ENCODE measurements at places on chromosomes 13 and 19.

GRCh38 chr13:57017357-57017756 lies 123.4 kb upstream of the PRR20A start:
- no peak for DNase-seq

DNA sequence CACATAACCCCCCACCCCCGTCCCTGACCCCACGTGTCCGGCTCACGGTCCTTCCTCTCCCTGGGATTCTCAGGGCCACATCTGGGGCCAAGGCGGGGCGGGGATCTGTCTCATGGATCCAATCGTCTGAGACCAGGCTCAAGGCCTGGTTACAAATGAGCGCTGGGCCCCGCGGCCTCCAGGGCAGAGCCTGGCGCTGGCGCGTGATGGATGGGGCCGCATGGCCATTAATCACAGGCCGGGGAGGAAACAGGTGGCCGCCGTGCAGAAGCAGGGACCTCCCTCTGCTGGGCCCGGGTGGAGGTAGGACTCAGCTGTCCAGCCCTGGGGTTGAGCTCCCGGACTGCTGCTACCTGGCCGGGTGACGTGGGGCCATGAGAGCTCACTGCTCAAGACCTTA lies 5.8 kb upstream of the TLE5 start:
- DNase-seq: no peak

DNA sequence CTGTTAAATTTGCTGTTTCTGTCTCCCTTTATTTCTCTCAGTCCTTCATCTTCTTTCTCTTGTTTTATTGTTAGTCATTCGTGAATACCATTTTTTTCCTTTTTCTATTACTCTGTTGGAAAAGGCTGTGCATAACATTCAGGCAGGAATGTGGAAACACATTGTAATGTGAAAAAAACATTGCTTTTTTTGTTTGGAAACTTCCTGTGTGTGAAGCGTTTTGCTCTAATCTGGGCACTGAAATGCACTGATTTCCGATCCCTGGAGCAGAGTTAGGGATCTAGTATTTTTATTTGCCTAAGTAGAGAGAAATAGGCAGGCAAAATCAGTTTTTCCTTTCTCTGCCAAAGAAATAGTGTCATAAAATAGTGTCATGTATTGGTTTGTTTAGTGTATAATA lies 155.5 kb downstream of the PCCA start:
- DNase-seq: no peak

GRCh38 chr13:96089749-96090239 lies at the start of gene HS6ST3:
Gene HS6ST3 (plus strand): TSS chr13:96090107.
- DNase-seq: no peak

- no peak for DNase-seq
These were observed 9.0 kb downstream of the RELB start for GRCh38 chr19:45010306-45010705.

DNA sequence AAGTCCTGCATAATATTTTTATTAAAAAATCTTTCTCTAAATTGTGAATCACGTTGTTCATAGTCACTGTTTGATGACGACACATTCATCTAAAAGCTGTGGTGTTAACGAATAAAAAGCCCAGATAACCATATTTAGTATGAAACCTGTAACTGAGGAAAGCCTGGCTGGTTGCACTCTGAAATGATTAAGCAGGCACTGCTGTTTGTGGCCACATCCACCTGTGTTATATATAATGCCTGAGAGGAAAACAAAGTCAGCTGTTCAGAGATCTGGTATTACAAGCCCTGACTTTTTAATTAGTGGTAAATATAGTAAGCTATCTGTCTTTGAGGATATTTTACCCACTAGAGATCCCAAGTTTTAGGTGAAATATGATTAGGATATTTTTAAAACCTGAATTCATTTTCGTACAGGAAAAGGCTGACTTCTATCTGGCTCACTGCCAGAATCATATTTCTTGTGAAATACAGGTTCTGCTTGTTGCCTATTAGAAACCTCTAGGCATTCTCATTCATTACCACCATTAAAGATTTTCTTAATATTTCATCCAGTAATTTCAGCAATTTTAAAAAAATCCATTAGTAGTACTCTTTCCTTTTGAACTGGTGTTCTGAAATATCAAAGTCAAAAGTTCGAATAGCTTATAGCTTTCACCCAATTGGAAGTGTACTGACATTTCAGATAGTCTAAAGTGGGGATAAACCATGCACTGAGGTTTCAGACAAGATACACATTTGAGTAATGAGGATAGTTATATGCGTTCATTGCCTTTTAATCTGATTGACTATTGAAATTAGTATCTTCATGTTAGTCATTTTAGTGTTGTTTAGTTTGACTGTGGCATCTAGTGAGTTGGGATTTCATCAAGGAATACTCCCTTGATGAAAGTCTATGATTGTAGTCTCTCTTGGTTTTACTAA lies 79.7 kb downstream of the LMO7 start:
- DNase-seq: no peak

DNA sequence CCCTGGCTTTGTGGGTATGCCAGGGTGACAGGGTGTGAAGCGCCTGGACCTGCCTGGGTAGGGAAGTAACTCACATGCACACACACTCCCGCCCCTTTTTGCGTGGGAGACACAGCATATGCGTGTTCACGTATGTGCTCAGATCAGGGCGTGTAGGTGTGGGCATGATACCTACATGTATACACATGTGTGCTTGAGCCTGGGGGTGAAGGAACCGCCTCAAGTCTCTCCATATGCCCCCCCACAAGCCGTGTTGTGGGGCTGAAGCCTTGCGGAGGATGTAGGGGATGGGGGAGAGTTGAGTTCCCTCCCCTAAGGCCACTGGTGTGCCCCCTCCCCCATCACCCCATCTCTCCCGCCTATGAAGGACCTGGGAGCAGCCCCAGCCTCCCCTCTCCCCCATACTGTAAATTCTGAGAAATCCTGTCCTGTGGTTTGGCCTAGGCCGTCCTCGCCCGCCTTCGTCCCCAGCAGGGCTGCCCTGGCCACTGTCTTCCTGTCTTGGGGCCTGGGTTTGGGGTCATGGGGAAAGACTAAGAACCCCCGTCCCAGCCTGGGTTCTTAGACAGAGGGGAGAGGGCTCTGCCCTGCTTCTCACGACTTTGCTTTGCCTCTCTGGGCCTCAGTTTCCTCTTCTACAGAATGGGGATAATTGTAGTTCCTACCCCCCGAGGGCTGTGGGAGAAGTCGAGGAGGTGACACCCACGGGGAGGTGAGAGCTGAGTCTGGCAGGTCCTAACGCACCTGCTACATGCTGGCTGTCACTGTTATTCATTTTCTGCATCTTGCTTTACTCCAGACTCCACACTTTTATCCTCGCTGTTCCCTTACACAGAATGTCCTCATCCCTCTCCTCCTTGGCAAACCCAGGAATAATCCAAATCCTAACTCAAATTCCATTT lies 14.3 kb downstream of the ACTL9 start:
- no peak for DNase-seq

DNA sequence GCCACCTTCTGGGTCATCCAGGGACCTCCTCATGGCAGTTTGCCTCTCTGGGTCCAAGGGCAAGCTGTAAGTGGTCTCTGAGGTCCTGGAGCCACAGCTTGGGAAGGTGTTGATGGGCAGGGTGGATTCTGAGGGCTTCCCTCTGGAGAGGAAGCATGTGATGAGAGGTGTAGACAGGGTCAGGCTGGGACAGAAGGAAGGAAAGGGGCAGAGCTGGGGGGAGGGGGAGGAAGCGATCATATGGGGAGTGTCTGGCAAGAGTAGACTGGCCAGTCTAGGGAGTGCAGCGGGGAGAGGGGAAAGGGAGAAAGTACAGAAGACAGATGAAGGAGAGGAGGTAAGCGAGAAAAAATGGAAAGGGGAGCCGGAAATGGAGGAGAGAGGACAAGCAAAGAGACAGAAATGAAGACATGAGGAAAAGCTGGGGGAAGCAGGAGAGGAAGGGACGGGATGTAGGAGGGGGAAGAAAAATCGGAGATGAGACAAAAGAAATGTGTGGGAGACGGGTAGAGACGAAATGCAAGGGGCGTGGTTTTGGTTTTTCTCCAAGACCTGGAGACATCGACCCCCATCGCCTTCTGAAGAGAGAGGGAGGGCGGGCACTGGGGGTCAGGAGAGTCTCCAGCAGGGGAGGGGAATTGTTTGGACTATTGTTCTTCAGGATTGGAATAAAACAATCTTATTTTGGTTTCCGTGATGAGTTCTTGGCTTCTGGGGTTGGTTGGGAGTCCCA lies 26.6 kb downstream of the ZSWIM9 start:
- DNase-seq: no peak

GRCh38 chr13:18235172-18235571 lies 946.5 kb downstream of the TUBA3C start:
- no peak for DNase-seq

DNA sequence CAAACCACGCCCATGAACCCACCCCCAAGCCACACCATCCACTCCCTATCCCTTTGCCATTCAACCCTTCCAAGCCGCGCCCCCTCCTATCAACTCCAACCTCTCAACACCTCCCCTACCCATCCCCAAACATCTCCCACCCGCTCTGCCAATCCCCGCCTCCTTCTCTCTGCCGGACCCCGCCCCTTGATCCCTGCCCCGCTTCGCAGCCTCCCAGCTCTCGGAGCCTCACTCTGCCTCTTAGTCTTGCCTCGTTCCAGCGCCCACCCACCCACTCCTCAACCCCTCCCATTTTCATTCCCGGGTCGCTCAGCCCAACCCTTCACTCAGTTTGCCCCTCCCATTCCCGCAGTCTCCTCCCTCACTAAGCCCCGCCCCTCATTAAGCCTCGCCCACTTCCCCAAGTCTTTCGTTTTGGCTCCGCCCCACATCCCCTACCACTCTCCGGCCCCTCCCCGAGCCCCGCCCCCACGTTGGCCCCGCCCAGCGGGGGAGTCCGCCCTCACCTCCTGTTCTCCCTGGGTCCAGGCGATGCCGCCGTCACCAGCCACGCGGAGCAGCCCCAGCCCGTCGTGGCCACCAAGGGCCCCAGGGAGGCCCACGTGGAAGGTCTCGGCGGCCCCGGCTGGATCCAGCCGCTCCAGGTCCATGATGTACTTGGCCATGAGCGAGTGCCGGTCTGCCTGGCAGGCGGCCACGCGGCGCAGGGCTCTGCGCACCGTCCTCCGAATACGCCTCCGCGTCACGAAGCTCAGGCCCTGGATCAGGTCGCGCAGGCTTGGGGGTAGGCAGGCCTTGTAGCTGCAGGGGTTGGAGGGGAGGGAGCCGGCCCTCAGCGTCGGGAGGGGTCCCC lies 5.7 kb downstream of the JAK3 start:
- peak; percentile 24 for DNase-seq

- DNase-seq: no peak
These were observed 143.7 kb downstream of the FREM2 start for GRCh38 chr13:38830442-38831045.

GRCh38 chr13:93169980-93170379 lies 56.6 kb upstream of the GPC6 start:
- DNase-seq: no peak

DNA sequence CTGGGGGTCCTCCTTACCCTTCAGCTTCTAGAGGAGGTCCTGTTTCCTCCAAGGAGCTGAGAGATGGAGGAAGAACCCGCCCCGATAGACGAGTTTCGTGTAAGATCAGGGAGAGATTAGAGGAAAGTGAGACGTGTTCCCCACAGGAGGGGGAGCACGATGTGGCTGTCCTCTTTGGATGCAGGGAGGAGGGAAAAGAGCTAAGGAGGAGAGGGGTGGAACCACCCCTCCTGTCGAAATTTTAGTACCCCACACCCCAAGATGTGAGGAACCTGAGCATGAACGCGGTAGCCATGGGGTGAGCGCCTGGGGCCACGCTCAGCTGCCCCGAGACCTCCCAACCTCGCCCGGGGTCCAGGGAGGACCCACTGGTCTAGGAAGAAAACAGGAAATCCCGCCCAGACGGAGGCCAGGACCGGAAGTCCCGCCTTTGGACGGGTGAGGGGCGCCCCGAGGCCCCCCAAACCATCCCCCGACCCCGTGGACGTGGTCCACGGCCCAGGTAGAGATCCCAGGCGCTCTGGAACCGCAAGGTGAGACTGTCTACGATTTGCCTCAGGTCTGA lies 1.2 kb downstream of the AKT1S1 start:
- no peak for DNase-seq

DNA sequence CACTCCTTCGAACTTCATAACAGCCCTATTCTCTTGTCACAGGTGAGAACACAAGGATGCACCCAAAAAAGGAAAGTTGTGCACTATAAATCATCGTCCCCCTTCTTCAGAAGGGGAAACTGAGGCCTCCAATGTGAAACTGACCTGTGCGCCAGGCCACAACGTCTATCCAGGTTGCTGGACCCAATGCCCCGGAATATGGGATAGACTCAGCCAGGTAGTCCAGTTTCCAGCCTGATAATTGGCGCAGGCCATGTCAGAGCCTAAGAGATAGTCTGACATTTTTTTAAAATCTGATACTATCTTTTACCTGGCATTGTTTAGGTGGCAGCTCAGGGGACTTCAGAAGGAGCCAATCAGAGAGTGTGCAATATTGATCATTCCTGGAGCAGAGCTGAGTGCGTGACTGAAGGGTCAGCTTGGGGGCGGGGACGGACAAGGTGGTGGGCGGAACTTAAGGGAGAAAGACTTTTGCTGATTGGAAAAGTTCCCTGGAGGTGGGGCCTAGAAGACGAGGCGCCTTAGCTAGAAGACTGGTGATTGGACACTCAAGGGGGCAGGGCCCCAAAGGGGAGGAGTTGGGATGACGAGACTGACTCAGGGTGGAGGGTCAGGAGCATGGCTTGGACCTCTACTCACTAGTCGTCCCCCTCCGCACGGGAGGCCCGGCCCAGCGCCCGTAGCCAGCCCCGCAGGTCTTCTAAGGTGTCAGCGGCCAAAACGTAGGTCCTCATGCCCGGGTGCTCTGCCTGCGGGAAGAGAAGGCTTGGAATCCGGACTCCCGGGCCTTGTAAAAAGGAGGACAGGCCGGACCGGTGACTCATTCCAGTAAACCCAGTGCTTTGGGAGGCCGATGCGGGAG lies 8.5 kb downstream of the PLEKHA4 start:
- no peak for DNase-seq

- DNase-seq: no peak
These were observed 19.0 kb upstream of the SPRY2 start for GRCh38 chr13:80359778-80360452.

GRCh38 chr19:34172661-34173192 lies 423 bp downstream of the LSM14A start:
- no peak for DNase-seq

GRCh38 chr19:48608798-48609263 lies 2.3 kb downstream of the SPACA4 start:
- DNase-seq: peak; percentile 30

DNA sequence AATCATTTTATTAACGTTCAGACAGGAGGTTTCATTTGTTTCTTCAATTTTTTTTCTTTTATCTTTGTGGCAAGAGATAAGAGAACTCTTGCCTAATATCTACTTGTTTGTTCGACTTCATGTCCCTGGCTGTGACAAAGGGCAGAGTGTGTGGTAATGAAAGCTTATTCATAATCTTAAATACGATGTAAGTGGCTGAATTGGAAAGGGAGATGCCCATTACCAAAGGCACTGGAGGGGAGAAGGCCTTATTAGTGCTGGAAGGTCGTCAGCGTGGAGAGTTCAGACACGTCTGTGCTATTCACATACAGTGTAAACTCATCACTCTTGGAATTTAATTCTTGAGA lies 54.0 kb downstream of the RFC3 start:
- DNase-seq: no peak

- no peak for DNase-seq
These were observed 104.5 kb downstream of the PIBF1 start for GRCh38 chr13:72886272-72887067.

- DNase-seq: no peak
These were observed 44.9 kb upstream of the DCUN1D2 start for GRCh38 chr13:113535381-113535781.

GRCh38 chr13:60268203-60268555 lies 104.5 kb upstream of the DIAPH3 start:
- no peak for DNase-seq

GRCh38 chr13:22278336-22278929 lies 607.6 kb downstream of the FGF9 start:
- DNase-seq: peak; percentile 48

- DNase-seq: no peak
These were observed 10.8 kb downstream of the SCAF1 start for GRCh38 chr19:49652551-49653465.

GRCh38 chr13:113157929-113158747 lies at the start of gene PROZ:
Gene PROZ (plus strand): TSS chr13:113158648. CDS start chr13:113158661, 13 bp downstream.
- no peak for DNase-seq
